Activated CD4-positive, alpha-beta T cell treated with anti-CD3 and anti-CD28 coated beads for 4 hours (primary cell): ENCODE measurements at places on chromosomes 13 and 19.

- DNase-seq, result no peak
These were observed 63.4 kb downstream of the RYR1 start for GRCh38 chr19:38496603-38497487.

- no peak for DNase-seq
These were observed 95.3 kb downstream of the UFM1 start for GRCh38 chr13:38444904-38445303.

DNA sequence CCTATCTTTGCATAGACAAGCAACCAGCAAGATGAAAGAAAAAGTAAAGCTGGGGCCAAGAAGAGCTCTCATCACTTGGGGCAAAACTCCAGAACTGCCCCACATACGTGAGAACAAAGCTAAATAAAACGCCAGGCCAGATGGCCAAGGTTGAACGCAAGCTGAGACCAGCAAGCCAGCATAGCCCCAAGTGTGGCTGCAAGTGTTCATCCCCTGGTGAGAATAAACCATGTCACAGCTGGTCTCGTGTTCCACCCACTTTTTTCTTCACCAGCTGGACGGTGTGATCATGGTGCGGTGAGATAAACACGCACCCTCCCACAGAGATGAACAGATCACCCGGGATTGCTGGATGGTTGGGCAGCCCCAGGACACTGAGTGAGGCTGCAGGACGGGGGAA lies 109.6 kb upstream of the CACNA1A start:
- no peak for DNase-seq

- no peak for DNase-seq
These were observed 42.3 kb downstream of the ENOX1 start for GRCh38 chr13:43744261-43745031.

- no peak for DNase-seq
These were observed 5.0 kb downstream of the PPP1R37 start for GRCh38 chr19:45097776-45098520.

GRCh38 chr13:112959701-112960542 lies 9.1 kb upstream of the MCF2L start:
- no peak for DNase-seq

DNA sequence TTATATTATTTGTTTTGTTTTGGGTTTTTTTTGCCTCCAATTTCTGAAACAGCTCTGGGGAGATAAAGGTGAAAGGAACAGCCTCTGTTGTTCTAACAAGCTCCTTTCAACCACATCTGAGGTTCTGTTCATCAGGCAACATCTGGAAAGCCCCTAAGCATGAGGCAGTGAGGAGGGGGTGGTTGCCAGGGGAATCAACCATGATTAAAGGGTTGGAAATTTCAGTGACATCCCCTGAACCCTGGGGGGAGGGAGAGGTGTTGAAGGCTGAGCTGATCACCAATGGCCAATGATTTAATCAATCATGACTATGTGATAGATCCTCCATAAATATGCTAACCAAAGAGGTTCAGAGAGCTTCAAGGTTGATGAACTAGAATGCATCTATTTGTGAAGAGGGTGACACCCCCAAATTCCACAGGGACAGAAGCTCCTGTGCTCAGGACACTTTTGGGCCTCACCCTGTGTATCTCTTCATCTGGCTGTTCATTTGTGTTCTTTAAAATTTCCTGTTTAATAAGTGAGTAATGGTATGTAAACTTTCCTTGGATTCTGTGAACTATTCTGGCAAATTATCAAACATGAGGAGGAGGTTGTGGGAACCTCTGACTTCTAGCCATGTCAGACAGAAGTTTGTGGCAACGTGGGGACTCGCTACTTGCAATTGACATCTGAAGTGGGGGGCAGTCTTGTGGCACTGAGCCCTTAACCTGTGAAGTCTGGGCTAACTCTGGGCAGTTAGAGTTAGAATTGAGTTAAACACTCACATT lies 221.3 kb downstream of the NHLRC3 start:
- DNase-seq, result no peak

GRCh38 chr13:28579322-28579721 lies 79.6 kb upstream of the POMP start:
- DNase-seq, result no peak

DNA sequence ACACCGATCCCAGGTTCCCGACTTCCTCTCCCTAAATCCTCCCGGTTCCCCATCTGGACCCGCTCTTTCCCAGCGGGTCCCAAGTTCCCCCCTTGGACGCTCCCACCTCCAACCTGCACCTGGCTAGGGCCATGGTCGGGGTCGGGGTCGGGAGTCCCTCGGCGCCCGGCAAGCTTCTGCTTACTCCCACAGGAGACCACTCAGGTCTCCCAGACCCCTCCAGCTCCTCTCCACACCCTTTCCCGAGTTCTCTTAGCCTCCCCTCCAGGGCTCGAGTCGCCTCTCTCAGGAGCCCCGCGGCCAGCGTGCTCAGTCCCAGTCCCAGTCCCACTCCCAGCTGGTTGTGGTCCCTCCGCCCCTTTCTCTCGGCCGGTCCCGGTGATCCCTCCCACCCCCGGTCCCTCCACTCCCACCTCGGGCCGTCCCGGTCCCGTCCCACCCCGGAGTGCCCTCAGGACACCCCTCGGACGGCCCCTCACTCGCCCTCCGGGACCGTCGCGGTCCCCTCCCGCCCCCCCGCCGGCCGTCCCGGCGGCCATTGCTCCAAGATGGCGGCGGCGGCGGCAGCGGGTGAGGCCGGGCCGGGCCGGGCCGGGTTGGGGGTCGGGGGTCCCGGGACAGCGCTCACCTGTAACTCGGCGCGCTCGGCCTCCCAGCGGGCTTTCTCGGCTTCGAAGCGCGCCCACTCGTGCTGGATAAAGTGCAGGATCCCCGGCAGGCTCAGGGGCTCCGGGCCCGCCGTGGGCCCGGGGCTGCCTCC lies at the start of gene FKRP:
Gene FKRP, plus strand, starts transcription at position 537 of the 760 bp plus-strand sequence. CDS start 9,394 bp downstream, outside the sequence.
- DNase-seq, result peak; percentile 29

- no peak for DNase-seq
These were observed 21.0 kb downstream of the SMIM24 start for GRCh38 chr19:3459089-3459881.

- DNase-seq, result no peak
These were observed 886 bp downstream of the MFSD12 start for GRCh38 chr19:3556423-3556977.

DNA sequence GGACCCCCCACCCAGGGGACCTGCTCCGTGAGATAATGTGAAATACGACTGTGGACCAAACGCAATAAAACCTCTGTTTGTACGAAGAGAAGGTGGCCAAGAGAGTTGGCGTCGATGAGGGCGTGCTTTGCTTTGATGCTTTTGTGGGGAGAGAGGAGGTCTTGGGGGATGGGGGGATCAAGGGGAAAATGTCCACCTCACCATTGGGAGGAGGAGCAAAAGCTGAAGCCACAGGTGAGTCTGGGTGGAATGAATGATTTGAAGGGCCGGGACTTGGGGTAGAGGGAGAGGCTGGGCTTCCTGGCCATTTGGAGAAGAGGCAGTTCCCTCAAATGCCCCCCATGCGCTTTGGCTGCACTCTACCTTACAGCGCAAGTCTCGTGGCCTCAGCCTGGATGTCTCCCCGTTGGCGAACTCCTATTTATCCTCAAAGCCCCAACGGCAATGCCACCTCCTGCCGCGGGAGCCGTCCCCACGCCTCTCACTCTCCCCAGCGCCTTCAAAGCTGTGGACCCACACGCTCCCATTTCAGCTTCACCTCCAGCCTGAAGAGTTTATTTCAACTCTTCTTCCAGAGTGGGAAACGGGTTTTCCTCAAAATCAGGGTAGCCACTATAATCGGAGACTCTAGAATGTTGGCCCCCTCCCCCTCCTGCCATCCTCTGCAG lies 795 bp upstream of the ABCA7 start:
- DNase-seq, result no peak

- no peak for DNase-seq
These were observed 212.5 kb downstream of the DLEU7 start for GRCh38 chr13:50631041-50631440.

DNA sequence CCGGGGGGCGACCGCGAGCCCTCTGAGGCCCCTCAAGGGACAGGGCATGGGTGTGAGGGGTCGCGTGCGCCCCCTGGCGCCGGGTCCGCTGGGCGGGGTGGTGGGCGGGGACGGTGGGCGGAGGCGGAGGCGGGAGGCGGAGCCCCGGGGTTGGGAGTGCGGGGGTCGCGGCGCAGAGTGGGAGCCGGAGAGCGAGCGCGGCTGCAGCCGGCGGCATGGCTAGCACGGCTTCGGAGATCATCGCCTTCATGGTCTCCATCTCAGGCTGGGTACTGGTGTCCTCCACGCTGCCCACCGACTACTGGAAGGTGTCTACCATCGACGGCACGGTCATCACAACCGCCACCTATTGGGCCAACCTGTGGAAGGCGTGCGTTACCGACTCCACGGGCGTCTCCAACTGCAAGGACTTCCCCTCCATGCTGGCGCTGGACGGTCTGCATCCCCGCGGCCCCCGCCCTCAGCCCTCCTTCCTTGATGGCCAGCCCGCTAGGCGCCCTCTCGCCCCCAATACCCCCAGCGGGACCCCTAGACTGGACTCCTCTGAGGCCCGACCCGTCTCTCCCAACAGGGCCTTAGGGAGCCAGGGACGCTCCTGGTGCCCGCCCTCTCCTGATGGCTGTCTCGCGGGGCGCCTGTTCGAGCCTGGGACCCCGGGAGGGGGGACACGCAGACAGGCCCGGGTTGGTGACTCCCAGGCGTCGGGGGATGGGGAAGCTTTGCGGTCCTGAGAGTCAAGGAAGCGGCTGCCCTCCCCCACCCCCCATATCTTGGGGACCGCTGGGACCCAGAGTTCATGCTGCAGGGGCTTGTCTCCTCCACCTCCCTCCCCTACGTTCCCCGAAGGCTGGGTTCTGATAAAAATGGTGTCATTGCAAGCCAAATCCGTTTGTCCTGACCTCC lies at the start of gene CLDN10:
Gene CLDN10, plus strand, starts transcription at position 182 of the 903 bp plus-strand sequence. Its CDS starts 34 bp downstream, at position 216.
- DNase-seq, result no peak

- DNase-seq, result no peak
These were observed 176.0 kb upstream of the SPRY2 start for GRCh38 chr13:80516818-80517348.

GRCh38 chr19:21604351-21604926 lies 99.0 kb downstream of the ZNF429 start:
- DNase-seq, result no peak

GRCh38 chr13:45811891-45812694 lies 39.5 kb downstream of the SIAH3 start:
- no peak for DNase-seq

- no peak for DNase-seq
These were observed 25.1 kb downstream of the STARD13 start for GRCh38 chr13:33260168-33261098.

GRCh38 chr19:41223431-41224234 lies 4.6 kb downstream of the AXL start:
- DNase-seq, result no peak

DNA sequence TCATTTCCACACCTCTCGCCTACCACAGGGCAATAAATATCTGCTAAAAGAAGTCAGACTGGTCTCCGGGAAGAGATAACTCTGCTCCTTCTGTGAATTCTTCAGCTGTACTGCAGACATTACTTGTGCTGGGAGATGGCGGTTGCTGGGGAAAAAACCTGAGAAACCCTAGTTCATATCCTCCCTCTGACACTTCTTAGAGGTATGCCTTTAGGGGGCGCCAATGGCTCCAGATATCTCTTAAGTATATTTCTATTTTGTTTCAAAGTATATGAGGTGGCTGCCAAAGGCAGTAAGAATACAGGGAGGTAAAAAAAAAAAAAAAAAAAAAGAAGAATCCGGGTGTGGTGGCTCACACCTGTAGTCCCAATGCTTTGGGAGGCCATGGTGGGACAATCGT lies 175.2 kb downstream of the PAN3 start:
- no peak for DNase-seq

DNA sequence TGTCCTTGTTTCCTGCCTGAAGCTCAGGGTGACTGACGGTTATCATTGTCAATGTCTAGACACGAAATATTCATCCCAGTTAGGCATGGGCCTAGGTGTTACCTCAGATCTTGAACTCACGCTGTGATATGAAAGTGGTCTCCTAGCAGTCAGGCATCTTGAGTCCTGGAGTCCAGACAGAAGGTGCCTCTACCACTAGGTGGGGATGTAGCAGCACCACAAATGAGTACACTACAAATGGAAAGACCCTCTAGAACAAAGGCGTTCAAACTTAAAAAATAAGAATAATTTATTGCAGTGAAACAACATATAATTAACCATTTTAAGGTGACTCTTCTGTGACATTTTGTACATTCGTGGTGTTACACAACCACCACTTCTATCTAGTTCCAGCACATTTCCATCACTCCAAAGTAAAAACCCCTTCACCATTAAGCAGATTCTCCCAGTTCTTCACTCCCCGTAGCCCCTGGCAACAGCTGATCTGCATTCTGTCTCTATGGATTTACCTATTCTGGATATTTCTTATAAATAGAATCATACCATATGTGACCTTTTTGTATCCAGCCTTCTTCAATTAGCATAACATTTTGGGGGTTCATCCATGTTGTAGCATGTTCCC lies 11.9 kb upstream of the FRY start:
- no peak for DNase-seq

DNA sequence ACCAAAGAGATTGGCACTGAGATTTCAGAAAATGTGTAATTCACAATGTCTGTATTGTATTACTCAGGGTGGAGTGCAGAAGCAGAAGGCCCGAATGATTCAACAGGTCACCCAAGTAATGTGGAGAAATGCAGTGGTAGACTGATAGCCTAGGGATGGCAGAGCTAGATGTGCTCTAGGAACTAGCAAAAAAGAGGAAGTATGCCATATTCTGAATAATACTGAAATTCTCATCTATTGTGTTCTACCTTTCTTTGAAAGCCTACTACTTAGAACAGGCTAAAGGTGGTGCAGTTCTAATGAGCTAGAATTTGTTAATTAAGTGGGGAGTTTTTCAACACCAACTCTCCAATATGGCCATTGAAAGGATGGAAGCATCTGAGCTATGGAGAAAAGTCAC lies 1449.8 kb upstream of the MIR17HG start:
- DNase-seq, result no peak

- DNase-seq, result no peak
These were observed 10.6 kb upstream of the SOX1 start for GRCh38 chr13:112056284-112056727.

- DNase-seq, result peak; percentile 51
These were observed 1.5 kb upstream of the BCAT2 start for GRCh38 chr19:48812094-48812929.

- DNase-seq, result no peak
These were observed 16.3 kb downstream of the TEX101 start for GRCh38 chr19:43430976-43431375.

GRCh38 chr13:24625331-24625731 lies 54.9 kb upstream of the ATP12A start:
- DNase-seq, result no peak

DNA sequence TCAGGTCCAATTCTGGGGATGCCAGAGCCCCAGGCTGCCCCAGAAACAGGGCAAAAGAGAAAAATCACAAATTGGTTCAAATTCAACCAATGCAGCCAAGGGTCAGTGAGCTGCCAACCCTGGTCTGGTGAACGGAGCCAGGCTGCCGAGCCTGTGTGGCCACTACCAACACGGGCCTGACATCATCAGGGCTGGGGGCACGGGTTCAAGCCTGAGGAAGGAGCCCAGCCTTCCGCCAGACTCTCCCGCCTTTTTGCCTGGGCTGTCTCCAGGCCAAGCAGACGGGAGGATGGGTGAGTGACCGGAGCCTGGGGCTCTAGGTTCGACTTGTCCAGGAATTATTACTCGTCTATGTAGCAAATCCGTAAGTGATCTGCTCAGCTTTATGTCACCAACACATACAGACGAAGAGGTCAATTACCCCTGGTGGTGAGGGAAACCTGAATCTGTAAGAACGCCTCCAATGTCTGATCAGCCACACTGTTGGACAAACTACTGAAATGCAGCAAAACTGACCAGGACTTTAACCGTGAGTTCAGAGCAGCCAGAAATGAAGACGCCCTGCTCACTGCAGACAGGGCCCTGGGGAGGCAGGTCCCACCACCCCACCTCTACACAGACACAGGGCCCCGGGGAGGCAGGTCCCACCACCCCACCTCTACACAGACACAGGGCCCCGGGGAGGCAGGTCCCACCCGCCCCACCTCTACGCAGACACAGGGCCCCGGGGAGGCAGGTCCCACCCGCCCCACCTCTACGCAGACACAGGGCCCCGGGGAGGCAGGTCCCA lies 31.8 kb downstream of the RAB20 start:
- no peak for DNase-seq
